ENCODE measurements at places on chromosomes 5 and 9. TPM values are rescaled to one million over a fixed set of nuclear protein-coding genes. Genes with fewer than 3 reads are reported as not detected.

RNF145 gene
- total RNA-seq, result 31.0 TPM

DRD1 gene
- not detected for total RNA-seq

TOMM5 gene
- 141 TPM for total RNA-seq

PCDHB3 gene
- total RNA-seq, result not detected

CCDC69 gene
- 12.9 TPM for total RNA-seq

PCDHA4 gene
- total RNA-seq, result 0.23 TPM

SEMA6A gene
- total RNA-seq, result 1.4 TPM

DOCK2 gene
- 0.23 TPM for total RNA-seq

TNFSF15 gene
- total RNA-seq, result 0.26 TPM

MAMDC2 gene
- total RNA-seq, result 7.7 TPM

OBP2B gene
- not detected for total RNA-seq

CDO1 gene
- total RNA-seq, result 7.9 TPM

PCDHGA2 gene
- total RNA-seq, result 2.2 TPM

ZFP37 gene
- 0.58 TPM for total RNA-seq

GPSM1 gene
- 41.1 TPM for total RNA-seq

ENTPD8 gene
- total RNA-seq, result not detected

NTNG2 gene
- total RNA-seq, result 1.3 TPM

GFPT2 gene
- total RNA-seq, result 41.0 TPM

IL4 gene
- total RNA-seq, result not detected

MOB3B gene
- 0.09 TPM for total RNA-seq

JAKMIP2 gene
- total RNA-seq, result 1.8 TPM

TERT gene
- total RNA-seq, result not detected

NKD2 gene
- 0.09 TPM for total RNA-seq

INSL4 gene
- total RNA-seq, result not detected

SNAPC4 gene
- total RNA-seq, result 6.1 TPM

IL5 gene
- total RNA-seq, result not detected

SLC4A9 gene
- total RNA-seq, result under 0.01 TPM

HSPB3 gene
- total RNA-seq, result not detected

SLC6A7 gene
- not detected for total RNA-seq

PSAT1 gene
- 184 TPM for total RNA-seq

SV2C gene
- not detected for total RNA-seq

CTSV gene
- 0.82 TPM for total RNA-seq

GMCL2 gene
- total RNA-seq, result not detected

MARCHF6 gene
- 27.7 TPM for total RNA-seq

SYNPO gene
- 13.5 TPM for total RNA-seq

FST gene
- total RNA-seq, result 31.0 TPM

PCDHB13 gene
- total RNA-seq, result 0.35 TPM

FBP1 gene
- total RNA-seq, result not detected

PFN3 gene
- not detected for total RNA-seq

CCNI2 gene
- total RNA-seq, result not detected

HNRNPA0 gene
- 9.9 TPM for total RNA-seq

AGPAT2 gene
- total RNA-seq, result 36.3 TPM

CHD1 gene
- 17.7 TPM for total RNA-seq

DAPK1 gene
- total RNA-seq, result 16.5 TPM

NR6A1 gene
- total RNA-seq, result 0.23 TPM

GPX3 gene
- 133 TPM for total RNA-seq

SPARC gene
- 4,412 TPM for total RNA-seq

Data from pericardium fibroblast (primary cell).